Iris pigment epithelial cell (primary cell): ENCODE measurements at places on chromosomes 11 and 22.

DNA sequence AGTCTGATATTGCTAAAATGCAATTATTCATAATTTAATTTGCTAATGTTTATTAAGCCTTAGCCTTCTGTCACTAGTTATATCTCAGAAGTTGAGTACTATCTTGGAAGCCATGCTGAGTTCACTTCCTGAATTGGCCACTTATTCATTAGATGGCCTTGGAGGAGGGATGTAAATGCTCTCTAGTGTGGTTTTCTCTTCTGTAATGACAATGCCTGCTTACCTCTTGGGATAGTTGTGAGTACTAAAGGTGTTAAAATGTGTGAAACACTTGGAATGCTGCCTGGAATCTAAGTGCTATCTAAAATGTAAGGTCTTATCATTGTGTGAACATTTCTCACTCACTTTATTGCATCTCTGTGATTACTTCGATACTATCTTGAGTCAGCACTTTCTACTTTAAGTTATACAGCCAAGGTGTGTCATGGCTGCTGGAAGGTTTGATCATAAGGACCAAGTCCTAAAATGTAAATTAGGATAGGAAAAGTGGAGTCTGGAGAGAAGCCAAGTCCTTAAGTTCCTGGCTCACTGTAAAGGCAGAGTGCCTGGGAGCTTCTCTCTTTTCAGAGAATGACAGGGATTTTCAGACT, 12.4 kb downstream of the GLYATL2 start:
- DNase-seq: peak; percentile 1

DNA sequence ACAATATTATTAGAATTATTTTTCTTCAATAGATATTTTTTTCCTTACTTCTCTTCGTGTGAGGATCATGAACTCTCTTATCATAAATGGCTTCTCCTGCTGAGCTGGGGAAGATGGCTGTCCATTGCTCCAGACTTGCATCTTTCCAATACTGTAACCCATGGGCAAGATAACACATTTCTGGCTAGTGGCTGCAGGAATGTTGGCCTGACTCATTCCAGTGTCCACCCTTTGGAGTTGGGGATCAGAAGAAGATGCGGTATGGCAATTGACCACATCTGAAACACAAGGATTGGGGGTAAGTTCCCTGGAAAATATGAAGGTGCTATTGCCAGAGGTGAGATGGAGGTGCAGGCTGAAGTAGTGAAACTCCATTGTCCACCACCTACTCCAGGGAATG, 92.8 kb downstream of the FAR1 start:
- DNase-seq: peak; percentile 10

DNA sequence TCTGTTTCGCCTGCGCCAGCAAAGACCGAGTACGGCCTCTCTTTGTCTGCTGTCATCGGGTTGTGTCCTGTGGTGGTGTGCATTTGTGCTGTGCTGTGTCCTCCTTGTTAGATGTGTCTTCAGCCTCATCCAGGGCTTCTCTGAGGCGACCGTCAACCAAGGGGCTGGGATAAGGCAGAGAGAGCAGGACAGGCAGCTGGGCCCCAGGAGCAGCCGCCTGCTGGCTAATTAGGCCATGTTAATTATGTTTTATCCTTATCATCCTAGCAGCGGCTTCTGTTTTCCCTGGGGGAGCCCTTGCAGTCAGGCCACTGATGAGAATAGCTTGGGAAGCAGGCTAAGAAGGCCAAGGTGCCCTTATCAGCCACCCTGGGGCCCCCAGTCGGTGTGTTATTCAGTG, 40.7 kb upstream of the TTC12 start:
- no peak for DNase-seq

DNA sequence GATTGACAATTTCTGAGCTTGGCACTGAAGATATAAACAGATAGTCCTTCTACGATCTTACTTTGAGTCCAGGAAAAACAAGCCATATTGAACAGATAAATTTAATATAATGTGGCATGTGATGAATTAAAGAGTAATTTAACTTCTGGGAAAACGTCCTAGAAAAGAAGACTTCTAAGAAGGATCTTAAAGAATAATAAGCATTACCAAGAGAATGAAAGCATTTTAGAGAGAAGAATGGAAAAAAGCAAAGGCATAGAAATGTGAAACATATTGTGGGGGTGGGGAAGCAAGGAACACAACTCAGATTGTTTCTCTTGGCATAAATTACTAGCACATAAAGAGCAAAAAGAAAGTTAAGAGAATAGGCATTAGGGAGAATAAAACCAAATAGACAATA, 5.4 kb downstream of the DDIAS start:
- peak; percentile 17 for DNase-seq

DNA sequence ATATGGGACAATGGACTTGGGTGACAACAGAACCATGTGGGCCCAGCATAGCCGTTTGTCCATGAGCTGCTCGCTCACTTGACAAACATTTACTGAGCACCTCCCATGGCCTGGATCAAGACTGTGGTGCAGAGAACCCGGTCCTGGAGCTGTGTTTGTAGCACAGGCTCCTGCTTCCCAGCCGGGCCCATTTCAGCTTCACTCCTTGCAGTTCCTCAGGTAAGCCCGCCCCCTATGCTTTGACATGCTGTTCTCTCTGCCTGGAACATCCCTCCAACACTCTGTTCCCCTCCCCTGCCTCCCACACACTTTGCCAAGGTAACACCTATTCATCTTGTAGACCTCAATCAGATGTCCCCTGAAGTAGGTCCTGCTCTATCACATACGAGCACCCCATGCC, 19.3 kb upstream of the IGSF22 start:
- DNase-seq: no peak

DNA sequence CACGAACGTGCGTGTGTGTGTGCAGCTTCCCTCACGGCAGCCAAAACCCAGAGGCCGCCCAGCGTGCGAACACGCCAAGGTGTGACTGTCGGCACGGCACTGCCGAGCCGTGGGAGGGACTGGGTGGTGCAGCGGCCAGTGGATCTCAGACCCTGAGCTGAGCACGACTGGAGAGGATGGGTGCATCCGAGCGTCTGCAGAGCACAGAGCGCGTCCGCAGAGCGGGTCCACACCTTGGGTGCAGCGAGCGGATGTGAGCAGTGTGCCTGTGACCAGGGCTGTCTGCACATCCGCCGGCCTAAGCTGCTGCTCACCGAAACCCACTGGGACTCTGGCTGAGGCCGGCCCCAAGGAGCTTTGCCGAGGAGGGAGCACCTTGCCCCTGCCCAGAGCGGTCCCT, 22.7 kb downstream of the PTDSS2 start:
- DNase-seq: no peak

GRCh38 chr11:20873054-20873453, 203.7 kb downstream of the NELL1 start:
- no peak for DNase-seq

- no peak for DNase-seq
Measured at GRCh38 chr11:46133119-46133518, 11.9 kb upstream of the PHF21A start.

- DNase-seq: no peak
Measured at GRCh38 chr11:65639623-65640482, 2.0 kb downstream of the SIPA1 start.

DNA sequence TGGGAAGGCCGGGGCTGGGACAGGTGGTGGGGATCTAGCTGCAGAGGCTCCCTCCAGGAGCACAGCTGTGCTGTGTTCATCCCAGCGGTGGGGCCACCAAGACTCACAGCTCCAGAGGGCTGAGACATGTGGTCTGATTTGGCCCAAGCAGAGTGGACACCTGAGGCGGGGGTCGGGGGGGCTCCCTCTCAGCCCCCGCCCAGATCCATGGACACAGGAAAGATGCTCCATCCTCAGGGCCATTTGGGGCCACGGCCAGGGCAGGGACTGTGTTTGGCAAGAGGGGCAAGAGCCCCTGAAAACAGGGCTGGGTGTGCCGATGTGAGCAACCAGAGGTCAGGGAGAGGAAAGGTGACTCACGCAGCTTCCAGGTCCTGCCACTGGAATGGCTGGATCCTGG, 219.4 kb downstream of the BRD1 start:
- no peak for DNase-seq

DNA sequence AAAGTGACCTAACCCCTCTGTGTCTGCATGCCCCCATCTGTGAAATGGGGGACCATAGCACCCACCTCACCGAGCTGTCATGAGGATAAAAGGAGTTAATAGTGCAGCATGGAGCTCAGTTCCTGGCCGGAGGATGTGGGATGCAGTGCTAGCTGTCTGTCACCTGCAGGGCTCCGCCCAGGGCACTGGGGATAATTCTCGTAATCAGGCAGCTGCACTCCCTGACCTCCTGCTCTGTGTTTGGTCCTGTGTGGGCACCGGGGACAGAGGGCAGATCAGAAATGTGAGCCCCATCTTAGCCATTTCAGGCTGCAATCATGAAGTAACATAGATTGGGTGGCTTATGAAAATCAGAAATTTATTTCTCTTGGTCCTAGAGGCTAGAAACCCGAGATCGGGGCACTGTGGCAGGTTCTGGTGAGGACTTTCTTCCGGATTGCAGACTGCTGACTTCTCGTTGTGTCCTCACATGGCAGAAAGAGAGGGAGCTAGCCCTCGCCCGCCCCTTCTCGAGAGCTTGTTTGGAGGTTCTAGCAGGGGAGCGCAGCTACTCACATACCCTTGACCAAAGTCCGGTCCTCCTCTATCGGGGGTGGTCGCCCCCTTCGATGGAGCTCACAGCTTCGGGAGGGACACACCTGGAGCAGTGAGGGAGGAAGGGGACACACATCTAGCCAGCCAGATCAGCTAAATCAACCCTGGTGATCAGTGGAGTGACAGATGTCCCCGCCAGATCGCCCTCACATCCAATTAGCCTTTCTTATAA, 3.2 kb downstream of the KCTD17 start:
- no peak for DNase-seq

DNA sequence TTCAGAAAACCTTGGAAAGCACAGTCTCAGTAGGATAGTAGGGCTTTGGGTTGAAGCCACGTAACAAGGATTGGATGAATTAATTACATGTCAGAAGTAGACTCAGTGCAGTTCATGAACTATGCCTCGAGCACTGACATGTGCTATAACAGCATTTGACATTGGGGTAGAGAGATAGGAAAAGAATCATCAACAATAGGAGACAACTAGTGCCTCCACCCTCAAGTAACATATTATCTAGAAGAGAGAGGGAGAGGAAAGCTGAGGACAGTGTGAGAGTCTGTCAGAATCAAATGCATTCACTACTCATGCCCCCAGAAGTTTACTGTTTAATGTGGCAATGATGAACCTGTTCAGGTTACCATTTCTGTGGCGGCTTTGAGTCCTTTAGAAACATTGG, 26.4 kb downstream of the MMP13 start:
- DNase-seq: no peak

DNA sequence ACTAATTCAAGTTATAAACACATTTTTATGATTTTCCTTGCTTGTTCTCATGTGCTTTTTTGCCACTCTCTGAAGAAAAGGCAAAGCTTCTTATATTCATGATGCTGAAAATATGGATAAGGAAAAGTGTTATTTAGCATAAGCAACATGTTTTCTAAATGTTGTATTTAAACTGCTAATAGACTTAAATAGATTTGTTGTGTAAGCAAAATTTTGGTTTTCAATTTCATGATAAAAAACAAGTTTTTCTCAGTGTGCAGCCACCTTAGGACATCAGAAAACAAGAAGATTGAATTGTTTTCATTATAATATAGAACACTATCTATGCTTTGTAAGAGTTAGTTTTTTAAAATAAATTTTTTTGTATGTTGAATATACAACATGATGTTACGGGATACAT, 2.3 kb downstream of the OR4A16 start:
- no peak for DNase-seq

DNA sequence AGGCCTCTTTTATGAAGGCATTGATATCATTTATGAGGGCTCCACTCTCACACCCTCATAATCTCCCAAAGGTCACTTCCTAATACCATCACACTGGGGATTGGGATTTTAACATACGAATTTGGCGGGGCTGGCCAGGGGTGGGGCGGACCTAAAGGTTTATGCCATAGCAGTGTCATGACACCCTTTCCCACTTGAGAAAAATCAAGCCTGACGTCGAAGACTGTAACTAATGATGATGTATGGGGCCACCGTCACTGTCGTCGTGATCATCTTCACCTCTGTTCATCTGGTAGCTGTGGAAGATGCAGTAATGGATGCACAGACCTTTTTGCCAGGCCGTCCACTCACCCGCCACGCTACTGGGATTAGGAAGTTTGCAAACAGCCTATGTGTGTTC, 912.1 kb downstream of the TBC1D22A start:
- no peak for DNase-seq

- no peak for DNase-seq
Measured at GRCh38 chr11:124240621-124241397, at the start of gene OR8G1. TSS of gene OR8G1 (plus strand) at chr11:124241095. CDS start at chr11:124249676, 8,581 bp downstream.

DNA sequence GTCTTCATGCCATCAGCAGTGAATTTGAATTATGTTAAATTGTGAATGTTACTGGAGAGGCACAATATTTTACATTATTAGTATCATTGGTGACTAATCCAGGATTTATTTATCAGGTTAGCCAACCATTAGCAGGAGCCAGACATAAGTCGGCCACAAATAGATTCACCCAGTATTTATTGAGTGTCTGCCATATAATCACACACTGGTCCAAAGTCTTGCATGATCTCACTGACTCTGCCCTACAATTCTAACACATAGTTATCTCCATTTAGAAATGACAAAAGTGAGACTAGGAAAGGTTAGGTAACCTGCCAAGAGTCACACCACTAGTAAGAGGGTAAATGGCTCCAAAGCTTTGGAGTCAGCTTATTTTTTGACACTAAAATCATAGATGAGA, 179.6 kb downstream of the BLID start:
- peak; percentile 46 for DNase-seq

- peak; percentile 6 for DNase-seq
Measured at GRCh38 chr11:94924171-94924572, 49.2 kb downstream of the CWC15 start.

GRCh38 chr11:69240332-69241074, 53.5 kb upstream of the MYEOV start:
- DNase-seq: peak; percentile 27

DNA sequence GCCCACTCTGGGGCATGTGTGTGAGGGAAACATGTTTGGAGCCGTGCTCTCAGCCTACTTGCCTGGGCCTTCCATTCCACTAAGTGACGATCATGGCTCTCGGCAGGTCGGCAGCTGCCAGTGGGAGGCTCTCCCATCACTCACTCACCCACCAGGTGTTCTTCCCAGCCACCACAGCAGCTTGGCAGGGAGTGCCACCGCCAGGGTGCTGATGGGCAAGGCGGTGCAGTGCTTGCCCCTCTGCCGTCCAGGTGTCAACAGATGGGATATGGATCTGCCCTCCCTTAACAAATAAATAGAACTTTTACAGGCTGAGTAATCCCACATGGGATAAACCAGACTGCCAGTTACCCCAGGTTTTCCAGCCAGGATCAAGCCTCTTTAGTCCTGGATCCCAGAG, 205.5 kb upstream of the TMEM45B start:
- DNase-seq: no peak

- DNase-seq: no peak
Measured at GRCh38 chr11:69909561-69910518, 90.6 kb upstream of the FGF3 start.

GRCh38 chr11:120663142-120663541, 151.6 kb downstream of the GRIK4 start:
- DNase-seq: no peak

- no peak for DNase-seq
Measured at GRCh38 chr11:581342-581741, 5.1 kb downstream of the PHRF1 start.

DNA sequence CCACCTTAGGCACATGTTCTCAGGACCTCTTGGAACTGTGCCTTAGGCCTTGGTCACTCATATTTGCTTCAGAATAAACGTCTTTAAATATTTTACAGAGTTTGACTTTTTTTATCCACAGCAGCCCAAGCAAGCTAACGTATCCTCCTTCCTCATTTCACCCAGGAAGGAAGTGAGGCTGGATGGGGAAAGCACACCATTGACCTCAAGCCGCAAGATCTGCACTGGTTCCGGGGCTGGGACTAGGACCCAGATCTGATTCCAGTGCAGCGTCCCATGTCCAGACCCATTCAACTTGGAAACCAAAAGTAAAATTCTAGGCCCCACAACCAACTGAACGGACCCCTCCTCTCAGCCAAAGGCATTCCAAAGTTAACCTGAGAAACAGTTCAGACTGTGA, 2.4 kb upstream of the LGALS12 start:
- no peak for DNase-seq
